ENCODE measurements at places on chromosomes 4 and X. TPM values are rescaled to one million over a fixed set of nuclear protein-coding genes. Genes with fewer than 3 reads are reported as not detected.

The UXT gene
- total RNA-seq, result 77.5 TPM

The NUDT10 gene
- not detected for total RNA-seq

GRCh38 chr4:63777601-63778000 is 631.6 kb downstream of the TECRL start:
- H3K36me3 ChIP-seq, result no peaks in the 10 kb centered on the region
- no peak overlapping the region for H3K27ac ChIP-seq
- H3K4me1 ChIP-seq, result no peaks in the 10 kb centered on the region
- no peaks in the 10 kb centered on the region for H3K27me3 ChIP-seq
- no peak overlapping the region for H3K4me3 ChIP-seq
- no peak for DNase-seq

GRCh38 chr4:166432842-166433241 is 559.8 kb downstream of the TLL1 start:
- H3K4me1 ChIP-seq, result no peaks in the 10 kb centered on the region
- no peaks in the 10 kb centered on the region for H3K27me3 ChIP-seq
- no peak overlapping the region for H3K4me3 ChIP-seq
- no peaks in the 10 kb centered on the region for H3K36me3 ChIP-seq

All from upper lobe of right lung (tissue), 1 donor.